ENCODE measurements at places on chromosomes 2 and 18.

GRCh38 chr2:98296440-98296839 lies 49.8 kb upstream of the CNGA3 start:
- DNase-seq, result no peak

DNA sequence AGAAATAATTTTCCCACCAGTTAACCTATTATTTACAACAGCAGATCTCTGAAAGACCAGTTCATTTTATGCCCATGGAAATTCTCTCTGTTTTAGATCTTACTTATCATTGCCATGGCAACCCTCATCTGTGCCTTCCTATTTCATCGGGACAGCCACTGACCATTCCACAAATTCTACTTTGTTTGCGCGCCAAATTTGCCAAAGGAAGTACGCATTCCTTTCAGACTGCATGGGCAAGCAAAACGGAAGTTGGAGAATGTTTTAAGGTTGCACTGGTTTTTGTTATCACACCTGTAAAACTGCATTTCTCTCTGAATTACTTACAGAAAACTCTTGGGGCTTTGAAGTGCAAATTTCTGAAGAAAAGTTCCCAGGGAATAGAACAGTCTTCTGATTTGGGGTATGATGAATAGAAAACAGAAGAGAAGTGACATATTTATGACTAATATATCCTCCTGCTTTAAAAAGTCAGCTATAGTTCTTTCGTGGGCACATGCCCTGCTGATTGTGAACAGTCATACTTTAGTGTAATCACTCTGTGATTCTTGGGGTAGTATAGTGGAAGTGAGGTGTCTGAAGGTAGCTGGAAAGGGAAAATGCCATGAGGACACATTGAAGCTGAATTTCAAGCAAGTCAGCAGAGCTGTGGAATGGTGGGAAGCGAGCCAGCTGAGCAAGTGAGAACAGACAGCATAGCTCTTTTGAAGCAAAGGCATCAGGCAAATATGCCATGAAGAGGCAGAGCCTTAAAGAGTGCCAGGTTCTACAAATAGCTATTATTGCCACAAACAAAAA lies 20.9 kb downstream of the NETO1 start:
- no peak for DNase-seq

- DNase-seq, result no peak
Observed at GRCh38 chr2:2325516-2325915, 5.6 kb downstream of the MYT1L start.

- no peak for DNase-seq
Observed at GRCh38 chr2:45450634-45451033, 160.4 kb downstream of the SRBD1 start.

GRCh38 chr18:39205565-39206195 lies 1640.1 kb upstream of the CELF4 start:
- DNase-seq, result no peak

- no peak for DNase-seq
Observed at GRCh38 chr2:219491278-219491963, 7.3 kb upstream of the GMPPA start.

DNA sequence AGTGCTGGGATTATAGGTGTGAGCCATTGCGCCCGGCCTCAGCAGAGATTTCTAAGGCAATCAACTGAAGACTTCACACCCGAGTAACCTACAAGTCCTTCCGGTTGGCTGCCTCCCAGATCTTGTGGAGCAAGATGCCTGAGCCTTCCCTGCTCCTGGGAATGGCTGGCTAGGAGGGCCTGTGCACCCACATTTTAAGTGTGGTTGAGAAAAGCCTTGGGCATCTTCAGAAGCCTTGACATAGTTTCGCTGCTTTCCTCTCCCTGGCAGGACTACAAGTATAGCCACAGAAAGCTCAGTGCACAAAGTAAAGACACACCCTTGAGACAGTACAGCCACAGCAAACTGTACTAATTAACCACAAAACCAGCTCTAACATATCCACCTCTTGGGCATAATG lies 35.2 kb downstream of the E2F6 start:
- no peak for DNase-seq

DNA sequence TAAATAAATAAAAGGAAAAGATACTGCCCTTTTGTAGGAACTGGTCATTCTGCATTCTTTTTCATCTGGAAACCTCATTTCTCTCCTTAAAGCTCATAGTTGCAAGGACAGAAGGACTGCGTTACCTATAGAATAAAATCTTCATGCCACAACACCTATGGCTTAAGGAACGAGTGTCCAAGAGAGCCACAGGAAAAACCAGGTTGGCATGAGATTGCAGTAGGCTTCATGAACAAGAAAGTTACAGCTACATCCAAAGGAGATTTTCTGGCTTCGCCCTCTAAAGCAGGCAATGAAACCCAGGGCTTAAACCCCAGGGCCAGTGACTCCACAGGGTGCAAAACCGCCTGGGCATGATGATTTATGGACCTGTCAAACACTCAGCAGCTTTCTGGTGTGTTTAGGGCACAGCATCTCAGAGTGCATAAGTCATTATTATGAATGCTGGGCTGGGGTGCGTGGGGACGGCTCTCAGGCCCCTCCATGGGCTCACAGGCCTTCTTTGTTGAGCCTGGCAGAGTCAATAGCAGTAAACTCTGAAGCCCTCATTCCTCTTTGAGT lies 30.7 kb upstream of the PIEZO2 start:
- no peak for DNase-seq

Measured in H1 (cell line).